ENCODE measurements at places on chromosomes 6 and 20.

DNA sequence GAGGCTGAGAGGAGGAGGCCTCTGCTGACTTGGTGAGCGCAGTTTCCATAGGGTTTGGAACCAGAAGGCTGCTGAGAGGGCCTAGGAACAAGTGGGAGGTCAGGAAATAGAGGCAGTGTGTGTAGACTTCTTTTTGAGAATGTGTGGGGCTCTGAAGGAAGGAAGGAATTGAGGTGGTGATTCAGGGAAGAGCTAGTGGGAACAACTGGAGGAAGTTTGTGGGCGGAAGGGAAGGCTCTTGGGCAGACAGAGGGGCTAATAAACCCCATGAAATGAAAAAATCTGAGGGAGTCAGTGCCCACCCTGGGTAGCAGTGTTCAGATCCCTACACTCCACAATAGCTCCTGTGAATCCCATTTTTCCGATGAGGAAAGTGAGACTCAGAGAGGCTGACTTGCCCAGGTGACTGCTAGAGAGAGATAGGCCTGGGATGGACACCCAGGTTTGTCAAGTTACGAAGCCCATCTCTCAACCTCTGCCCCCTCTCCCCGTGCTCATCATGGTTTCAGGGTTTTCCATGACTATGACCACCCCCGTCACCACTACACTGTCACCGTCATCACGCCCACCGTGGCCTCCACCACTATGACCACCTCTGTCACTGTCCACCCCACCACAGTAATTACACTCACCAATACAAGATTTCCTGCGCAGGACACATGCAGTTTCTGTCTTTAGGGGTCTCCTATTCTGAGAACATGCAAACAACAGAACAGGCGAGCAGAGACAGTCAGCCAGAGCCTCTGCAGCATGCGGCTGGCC, 106.4 kb downstream of the MRPL14 start:
- no peak for DNase-seq

DNA sequence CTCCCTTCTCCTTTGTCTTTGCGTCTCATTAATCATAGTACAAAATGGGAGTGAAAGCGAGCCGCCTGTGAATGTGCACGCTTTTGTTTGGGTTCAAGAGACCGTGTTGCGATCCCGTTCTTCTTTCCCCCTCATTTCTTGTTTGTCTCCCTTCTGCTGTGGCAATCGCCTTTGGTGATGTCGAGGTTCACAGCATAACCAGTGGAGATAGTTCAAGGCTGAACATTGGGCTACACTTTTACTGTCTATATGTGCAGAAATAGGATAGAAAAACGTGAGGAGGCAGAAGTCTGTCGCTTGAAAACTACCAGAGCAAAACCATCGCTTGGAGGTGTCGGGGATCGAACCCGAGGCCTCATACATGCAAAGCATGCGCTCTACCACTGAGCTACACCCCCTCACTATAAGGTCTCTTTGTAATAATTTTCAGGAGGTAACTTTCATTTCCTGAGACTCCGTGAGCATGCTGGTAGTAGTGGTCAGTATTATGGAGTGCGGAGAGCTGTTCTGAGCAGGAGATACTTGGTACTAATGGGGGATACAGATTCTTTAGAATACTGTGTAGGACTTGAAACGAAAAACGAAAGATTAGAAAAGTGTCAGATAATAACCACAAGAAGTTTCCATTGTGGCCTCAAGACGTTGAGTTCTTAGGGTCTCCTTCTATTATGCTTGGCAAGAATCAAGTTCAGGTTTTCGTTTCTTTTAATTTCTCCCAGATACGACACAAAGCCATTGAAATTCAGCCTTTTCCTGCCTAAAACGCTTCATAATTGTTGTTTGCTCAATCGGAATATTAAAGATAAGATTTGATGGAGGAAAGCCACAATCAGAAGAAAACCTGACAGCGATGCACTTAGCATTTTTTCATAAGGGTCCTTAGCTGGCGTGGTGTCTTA, 106.6 kb downstream of the TRIM27 start:
- peak; percentile 90 for DNase-seq

DNA sequence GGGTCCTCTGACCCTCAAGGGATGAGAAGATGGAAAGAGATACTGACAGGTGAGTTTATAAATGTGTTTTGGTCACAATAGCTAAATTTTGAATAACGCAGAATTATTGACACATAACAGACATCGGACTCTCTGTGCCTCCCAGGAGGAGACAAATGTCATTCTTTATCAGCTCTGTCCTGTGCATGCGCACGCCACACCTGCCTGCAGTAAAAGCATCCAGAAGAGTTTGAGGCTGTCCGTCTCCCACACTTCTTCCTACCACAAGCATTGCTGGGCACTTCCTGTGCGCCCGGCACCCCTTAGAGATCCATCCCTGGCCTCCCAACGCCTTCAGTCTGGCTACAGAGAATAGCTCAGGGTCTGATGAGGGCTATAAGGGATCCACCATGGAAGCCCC, 81.5 kb upstream of the CST7 start:
- DNase-seq: no peak

DNA sequence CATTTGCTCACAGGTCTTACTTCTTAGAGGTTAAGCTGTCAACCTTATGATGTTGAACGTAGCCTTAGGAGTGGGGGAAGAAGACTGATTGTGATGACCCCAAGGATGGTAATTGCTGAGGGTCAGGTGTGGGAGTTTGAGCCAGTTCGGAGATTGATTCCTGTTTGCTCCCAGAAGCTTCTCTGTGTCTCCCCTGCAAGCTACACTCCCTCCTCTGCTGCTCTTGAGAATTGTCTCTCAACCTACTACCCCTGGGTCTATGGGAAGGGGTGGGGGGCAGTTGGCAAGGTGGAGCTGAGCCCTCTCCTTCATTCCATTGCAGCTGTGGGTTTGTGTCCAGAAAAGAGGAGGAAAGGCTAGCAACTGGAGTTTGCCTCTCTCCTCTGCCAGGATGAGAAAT, 113.8 kb downstream of the PLEKHG1 start:
- no peak for DNase-seq

GRCh38 chr20:48772183-48772976, 55.4 kb downstream of the PREX1 start:
- no peak for DNase-seq

DNA sequence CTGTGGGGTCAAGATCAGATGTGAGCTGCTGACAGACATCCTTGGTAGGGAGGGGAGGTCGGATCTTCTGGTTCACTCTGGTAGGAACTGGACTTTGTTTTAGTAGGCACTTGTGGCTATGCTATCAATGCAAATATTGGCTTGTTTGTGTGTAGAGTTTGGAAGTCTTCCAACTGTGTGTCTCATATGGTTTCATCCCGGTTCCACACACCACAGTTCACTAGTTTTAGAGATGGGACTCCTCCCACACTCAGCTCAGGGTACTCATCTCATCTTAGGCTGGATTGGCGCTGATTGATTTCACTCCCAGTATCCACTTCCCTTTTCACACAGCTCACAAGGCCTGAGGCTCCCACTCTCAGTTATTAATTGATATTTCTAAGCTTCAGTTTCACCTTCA, 161.3 kb downstream of the THBS2 start:
- no peak for DNase-seq

GRCh38 chr6:107847844-107848802, 24.0 kb upstream of the SCML4 start:
- DNase-seq: peak; percentile 88

DNA sequence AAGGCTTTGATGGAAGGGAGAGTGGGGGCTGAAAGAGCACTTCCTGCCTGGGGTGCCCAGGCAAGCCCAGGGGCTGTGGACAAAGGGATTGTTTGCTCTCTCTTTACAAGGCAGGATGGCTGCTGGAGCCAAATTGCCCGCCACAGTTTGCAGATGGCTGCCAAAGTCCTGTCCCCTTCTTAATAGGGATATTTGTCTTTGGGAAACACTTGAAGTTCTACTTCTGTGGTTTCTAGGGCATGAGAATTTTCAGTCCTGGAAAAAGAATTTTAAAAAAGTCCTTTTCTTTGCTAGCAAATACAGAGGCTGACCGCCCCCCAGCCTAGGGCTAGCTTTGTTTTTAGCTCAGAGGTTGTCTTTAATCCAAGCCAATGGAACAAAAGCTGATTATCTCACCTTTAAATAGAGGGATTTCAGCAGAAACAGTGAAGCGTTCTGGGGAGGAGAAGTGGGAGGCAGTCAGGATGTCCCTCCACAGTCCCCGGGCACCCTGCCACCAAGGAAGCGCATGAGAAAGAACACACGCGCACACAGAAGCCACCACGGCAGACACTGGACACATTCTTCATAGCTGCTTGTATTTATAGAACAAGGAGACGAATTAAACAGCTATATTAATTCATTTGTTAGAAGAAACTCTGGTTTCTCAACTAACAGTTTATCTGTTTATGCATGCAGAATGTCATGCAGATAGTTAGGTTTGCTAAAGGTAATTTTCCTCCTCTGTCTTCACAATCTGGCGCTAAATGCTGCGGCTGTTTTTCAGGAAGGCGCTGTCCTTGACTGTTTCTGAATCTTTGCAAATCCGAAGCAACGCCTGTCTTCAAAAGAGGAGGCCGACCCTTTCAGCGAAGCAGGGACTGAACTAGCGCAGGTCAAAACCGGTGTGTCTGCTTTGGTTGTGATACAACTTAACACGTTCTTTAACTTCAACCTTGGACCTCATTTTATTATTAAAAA, 736.9 kb downstream of the QKI start:
- peak; percentile 6 for DNase-seq

- no peak for DNase-seq
Measured at GRCh38 chr6:109052018-109052651, 42.5 kb downstream of the SESN1 start.

DNA sequence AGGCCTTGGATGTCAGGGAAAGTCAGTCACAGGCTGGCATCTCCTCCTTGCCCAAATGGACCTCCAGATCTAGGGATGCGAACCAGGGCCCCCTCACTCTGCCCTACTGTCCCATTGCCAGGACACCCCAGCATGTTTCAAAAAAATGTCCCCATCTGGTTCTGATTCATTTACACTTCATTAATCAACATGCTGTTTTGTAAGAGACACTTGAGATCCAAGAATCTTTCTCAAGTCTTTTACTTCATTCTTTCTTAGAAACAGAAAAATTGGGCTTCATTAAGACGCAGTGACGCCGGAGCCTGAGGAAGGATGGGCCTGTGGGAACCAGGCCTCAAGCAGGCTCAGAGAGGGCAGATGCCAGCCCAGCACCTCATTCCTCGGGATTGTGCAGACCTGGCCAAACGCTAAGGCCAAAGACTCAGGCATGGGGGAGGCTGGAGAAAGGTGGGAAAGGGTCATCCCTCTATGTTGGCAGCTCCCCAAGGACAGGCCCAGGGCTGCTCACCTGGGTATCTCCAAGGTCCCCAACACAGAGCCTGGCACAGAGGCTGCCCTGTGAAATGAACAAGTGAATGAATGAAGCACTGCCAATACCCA, 3.8 kb downstream of the RSPO4 start:
- no peak for DNase-seq

GRCh38 chr6:34418367-34418766, 7.5 kb downstream of the RPS10 start:
- DNase-seq: no peak

GRCh38 chr20:37279820-37280219, 9.6 kb upstream of the MANBAL start:
- DNase-seq: no peak

GRCh38 chr6:108920751-108921150, 72.5 kb downstream of the ARMC2 start:
- DNase-seq: no peak

- DNase-seq: no peak
Measured at GRCh38 chr20:57059055-57059596, 207.3 kb downstream of the BMP7 start.

DNA sequence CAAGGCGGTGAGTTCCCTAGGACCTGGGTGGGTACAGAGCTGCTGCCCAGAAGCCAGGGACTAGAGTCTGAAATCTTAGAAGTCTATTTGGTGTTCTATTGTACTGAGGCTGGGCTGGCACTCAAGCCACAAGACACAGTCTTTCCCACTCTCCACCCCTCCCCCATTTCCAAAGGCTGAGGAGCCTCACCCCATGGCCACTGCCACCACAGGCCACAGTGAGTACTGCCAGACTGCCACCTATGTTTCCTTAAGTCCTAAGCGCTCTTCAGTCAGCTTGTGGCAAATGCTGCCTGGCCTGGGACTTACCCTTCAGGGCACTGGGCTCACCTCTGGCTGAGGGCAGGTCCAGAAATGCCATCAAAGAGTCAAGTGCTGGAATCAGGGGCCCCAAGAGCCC, 469.3 kb downstream of the HAO1 start:
- DNase-seq: no peak

DNA sequence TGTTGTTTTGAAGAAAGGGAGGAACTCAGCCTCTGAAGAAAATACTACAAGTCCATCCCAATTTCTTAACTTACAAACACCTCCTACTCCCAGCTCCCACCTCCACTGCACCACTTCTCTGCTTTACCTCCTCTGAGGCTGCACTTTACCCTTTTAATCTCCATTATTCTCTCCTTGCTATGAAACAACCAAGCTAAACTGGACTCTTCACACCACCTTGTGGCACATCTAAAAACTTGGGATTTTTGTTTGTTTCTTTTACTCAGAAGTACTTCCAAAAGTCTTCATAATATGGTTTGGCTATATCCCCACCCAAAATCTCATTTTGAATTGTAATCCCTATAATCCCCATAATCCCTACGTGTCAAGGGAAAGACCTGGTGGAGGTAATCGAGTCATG, 142.2 kb downstream of the MOXD1 start:
- peak; percentile 41 for DNase-seq

GRCh38 chr6:25832670-25833069, 818 bp upstream of the SLC17A1 start:
- DNase-seq: no peak

GRCh38 chr6:36224918-36225461, 28.4 kb downstream of the BRPF3 start:
- DNase-seq: peak; percentile 16

GRCh38 chr6:117149324-117149723, 116.0 kb upstream of the VGLL2 start:
- DNase-seq: no peak

DNA sequence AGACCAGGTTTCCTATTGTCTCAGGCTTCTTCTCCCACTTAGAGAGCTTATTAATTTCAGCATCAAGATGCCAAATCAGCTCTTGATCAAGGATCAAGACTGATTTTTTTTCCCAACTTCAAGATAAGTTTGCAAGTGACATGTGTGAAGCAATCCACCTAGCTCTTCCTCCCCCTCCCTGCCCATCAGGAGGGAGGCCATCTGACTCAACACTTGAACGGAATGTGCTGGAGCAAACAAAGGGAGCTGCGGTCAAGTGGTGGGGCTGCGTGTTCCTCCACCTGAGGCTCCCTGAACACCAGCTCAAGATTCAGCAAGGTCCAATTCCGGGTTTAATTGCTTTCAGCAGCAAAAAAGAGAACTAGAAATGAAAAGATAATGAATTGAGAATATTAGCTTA, 38.7 kb downstream of the TTI1 start:
- DNase-seq: peak; percentile 22

DNA sequence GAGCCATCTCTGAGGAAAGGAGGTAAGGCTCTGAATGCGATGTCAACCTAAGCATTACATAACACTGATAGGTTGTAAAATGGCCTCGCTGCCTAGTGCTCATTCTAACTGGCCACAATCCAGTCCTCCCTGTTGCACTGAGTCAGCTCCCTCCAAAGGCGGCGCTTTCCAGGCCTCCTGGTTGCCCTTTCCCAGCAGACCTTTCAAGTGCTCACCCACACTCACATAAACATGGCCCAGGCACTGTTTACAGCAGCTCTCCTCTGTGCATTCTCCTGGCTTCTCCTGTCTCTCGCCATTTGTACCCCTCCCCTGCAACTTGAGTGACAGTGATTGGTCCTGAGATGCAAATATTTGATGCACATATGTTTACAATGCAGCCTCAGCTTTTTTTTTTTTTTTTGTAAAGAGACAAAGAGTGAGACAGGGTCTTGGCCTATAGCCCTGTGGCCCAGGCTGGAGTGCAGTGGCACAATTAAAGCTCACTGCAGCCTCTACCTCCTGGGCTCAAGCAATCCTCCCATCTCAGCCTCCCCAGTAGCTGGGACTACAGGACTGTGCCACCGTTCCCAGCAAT, 36.8 kb upstream of the PRND start:
- peak; percentile 80 for DNase-seq

- peak; percentile 58 for DNase-seq
Measured at GRCh38 chr6:13303668-13304017, 24.7 kb downstream of the TBC1D7 start.
